ENCODE measurements at places on chromosomes 3 and 15.

- no peak for DNase-seq
Observed at GRCh38 chr15:61112231-61112630, 116.9 kb downstream of the RORA start.

GRCh38 chr15:34271493-34271892 lies 46.7 kb downstream of the EMC4 start:
- peak; percentile 64 for DNase-seq

GRCh38 chr3:107629566-107629965 lies 106.8 kb downstream of the BBX start:
- no peak for DNase-seq

- DNase-seq = peak; percentile 67
Observed at GRCh38 chr3:136787349-136787748, 31.6 kb upstream of the SLC35G2 start.

DNA sequence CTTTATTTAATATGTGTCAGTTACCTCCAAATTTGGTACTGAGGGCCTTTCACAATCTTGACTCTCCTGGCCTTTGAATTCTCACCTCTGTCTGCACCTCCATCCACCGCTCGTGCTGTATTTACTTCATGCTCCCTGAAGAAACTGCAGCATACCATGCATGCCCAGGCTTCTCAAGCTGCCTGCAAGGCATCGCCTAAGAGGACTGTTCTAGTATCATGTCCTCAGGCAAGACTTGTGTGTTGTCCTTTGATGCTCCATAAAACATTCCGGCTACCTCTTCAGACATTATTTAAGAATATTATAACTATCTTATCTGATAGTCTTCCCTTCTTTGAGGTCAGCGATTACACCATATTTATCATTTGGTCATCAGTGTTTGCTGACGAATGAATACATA lies 682.5 kb downstream of the NR2F2 start:
- DNase-seq = no peak

GRCh38 chr15:78955355-78955754 lies 10.5 kb upstream of the CTSH start:
- DNase-seq = no peak

DNA sequence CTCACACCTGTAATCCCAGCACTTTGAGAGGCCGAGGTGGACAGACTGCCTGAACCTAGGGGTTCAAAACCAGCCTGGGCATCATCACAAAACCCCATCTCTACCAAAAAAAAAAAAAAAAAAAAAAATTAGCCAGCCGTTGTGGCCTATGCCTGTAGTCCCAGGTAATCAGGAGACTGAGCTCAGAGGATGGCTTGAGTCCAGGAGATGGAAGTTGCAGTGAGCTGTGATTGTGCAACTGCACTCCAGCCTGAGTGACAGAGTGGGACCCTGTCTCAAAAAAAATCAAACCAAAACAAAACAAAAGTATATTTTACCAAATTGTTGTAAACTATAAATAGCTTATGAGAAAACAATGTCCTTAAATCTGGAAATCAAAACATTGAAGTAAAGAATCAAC lies 34.7 kb upstream of the UBP1 start:
- DNase-seq = no peak

GRCh38 chr15:42456971-42457370 lies 34.0 kb downstream of the ZNF106 start:
- DNase-seq = peak; percentile 8

DNA sequence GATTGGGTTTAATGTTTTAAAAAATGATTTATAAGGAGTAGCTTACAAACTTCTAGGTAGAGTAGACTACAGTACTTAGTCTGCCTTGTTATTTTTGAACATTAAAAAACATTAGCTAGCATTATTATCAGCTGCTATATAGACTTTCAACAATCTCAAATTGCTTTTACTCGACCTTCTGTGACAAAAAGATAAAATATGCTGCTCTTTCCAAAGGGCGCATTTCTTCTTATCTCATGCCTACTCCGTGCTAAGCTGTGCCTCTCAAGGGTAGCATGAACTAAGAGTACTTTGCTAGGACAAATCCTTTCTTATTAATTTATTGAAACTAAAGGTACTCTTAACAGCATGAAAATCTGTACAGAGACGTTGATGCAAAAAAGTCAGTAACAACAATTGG lies 71.3 kb downstream of the SPRED1 start:
- no peak for DNase-seq

- no peak for DNase-seq
Observed at GRCh38 chr3:58049143-58049785, 41.0 kb downstream of the FLNB start.

DNA sequence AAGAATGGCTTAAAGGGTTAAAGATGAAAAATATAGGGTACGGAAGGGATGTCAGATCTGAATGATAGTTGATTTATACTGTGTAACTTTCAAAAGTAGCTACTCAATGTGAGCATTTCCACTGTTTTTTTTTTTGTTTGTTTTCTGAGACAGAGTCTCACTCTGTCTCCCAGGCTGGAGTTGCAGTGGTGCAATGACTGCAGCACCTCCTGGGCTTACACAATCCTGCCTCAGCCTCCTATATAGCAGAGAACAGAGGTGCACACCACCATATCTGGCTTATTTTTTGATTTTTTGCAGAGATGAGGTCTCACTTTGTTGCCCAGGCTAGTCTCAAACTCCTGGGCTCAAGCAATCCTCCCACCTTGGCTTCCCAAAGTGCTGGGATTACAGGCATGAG lies 9.9 kb upstream of the PXK start:
- no peak for DNase-seq

DNA sequence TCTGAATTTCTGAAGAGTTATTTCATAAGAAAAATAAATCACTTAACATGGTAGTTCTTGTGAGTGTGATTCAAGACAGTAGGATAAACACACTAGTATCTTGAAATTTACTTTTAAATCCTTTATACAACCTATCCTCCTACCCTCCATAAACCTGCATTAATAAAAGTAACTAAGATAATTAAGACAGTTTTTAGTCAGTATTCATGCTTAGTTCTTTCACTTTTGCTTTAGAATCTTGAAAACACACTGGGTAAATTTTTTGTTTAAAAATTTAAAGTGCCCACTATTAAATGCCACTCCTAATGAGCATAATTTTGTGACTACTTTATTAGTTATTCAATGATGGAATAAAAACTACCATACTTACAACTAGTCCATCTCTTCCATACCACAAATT lies 28.8 kb downstream of the GOLIM4 start:
- no peak for DNase-seq

DNA sequence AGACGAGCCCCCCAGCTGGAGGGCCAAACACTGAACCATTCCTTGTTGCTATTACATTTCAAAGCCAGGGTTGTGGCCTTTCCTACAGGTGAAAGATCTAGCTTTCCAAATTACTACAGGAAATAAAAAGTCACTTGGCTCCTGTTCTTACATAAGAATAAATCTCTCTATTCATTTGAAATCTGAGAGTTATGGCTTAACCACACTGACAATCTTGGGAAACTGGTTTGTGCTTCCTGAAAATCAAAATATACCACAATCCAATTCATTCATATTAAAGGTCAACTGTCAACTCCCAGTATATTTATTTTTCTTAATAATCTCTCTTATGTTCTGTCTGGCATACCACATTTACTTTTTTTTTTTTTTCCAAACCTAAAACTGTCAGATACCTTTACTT lies 103.7 kb upstream of the LMOD3 start:
- no peak for DNase-seq

- DNase-seq = no peak
Observed at GRCh38 chr15:101396484-101397261, 92.8 kb downstream of the PCSK6 start.

DNA sequence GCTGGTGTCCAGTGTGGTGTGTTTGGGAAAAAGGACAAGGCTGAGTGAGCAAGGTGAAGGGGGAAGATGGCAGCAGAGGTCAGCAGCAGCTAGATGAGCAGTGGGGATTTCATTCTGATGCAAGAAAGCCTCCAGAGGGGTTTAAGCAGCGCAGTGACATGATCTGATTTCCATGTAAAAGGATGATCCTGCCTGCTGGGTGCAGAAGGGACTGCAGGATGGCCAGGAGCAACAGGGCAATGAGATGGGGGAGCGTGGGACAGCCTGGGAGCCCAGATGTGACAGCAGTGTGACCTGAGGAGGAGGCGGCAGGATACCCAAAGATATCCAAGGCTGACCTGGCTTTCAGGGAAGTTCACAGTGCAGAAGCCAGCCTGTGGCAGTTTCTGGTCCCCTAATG lies 6.1 kb downstream of the WNT7A start:
- DNase-seq = no peak

DNA sequence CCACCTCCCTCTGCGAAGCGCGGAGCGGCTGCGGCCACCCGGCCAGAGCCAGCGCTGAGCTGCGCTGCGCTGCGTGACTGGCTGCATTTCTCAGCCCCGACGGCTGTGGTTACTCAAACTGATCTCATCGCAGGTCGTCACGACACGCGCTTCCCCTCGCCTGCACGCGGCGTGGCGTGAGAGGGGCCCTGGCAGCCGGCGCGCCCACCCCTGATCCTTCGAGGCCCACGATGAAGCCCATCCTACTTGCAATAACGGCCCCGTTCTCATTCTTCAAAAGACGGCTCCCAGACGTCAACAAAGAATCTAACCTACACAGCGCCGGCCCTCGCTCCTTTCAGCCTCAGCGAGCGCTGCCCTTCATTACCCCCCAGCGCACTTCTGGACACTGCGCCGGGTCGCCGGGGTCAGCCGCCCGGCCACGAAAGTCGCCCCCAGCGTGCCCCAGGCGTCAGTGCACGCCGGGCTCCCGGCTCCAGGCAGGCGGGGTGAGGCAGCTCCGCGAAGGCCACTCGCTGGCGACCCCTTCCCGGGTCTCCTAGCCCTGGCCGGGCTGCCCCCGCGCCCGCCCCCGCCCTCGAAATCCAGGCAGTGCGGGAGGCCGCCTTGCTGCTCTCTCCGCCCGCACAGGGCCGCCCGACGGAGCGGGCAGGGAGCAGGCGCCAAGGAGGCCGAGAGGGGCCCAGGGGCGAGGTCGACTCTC lies 9.9 kb upstream of the LEKR1 start:
- no peak for DNase-seq

DNA sequence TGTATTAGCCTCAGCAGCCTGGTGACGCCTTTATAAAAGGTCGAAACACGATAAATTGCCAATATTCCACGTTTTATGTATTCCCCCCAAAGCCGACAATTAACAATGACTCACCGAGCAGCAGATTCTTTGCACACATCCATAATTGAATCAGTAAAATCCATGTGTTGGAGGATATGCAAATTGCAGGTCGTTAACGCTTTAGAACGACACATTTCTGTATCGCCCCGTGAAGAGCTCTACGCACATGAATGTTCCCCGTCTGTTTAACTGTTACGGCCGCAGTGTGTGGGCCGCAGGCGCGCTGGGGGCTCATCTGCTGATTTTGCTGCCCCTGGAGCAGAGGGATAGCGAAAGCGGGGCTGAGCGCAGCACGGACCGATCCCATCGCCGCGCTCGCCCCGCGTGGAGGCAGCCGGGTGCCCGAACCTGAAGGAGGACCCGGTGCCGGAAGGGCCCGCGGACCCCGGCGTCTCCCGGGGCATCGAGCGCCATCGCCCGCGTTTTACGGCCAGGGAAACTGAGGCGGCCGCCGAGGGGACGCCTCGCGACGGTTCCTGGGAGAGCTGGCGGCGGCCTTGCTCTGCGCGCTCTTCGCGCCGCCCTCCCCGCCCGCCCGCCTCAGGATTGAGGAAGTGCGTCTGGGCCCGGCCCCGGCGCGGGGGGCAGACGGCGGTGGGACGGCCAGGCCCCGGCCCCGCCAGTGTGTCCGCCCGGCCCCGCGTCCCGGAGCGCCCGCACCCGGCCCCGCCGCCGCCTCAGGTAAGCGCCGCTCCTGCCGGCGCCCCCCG lies at the start of gene LRRK1:
Gene LRRK1 (plus strand): TSS at position 668 of the 791 bp plus-strand sequence. CDS start 5,276 bp downstream, outside the sequence.
- DNase-seq = no peak

DNA sequence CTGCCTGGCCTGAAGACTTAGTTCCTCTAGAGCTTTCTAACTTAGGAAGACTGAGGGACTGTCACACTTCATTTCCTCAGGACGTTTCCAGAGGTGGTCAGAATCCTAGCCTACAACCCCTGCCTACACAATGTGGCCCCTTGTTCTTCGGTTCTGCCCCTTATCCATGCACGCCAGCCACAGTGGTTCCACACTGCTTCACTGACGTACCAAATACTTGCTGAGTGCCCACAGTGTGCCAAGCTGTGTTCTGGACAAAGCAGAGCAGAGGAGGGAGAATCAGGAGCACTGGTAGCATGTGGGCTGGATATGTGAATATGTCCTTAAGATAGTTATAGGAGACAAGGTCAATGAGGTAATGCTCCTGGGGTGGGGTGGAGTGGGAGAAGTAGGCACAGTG lies 70.5 kb upstream of the SAMMSON start:
- no peak for DNase-seq

DNA sequence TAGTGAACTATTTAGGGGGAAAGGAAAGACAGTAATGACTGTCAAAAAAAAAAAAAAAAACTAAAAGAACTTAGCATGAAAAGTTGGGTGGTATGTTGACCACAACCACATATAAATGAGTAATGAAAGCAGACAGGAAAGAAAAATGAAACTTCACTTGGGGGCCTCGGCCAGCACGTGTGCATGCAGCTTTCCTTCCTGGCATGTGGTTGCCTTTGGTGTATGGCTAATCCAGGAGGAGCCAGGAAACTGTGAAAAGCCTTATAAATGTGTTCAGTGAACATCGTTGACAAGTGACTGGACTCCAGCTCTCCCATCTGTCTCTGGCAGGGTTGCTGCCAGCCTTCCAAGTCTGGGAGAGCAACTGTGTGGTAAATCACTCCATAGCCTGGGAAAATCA lies 195.1 kb downstream of the DTWD1 start:
- DNase-seq = no peak

DNA sequence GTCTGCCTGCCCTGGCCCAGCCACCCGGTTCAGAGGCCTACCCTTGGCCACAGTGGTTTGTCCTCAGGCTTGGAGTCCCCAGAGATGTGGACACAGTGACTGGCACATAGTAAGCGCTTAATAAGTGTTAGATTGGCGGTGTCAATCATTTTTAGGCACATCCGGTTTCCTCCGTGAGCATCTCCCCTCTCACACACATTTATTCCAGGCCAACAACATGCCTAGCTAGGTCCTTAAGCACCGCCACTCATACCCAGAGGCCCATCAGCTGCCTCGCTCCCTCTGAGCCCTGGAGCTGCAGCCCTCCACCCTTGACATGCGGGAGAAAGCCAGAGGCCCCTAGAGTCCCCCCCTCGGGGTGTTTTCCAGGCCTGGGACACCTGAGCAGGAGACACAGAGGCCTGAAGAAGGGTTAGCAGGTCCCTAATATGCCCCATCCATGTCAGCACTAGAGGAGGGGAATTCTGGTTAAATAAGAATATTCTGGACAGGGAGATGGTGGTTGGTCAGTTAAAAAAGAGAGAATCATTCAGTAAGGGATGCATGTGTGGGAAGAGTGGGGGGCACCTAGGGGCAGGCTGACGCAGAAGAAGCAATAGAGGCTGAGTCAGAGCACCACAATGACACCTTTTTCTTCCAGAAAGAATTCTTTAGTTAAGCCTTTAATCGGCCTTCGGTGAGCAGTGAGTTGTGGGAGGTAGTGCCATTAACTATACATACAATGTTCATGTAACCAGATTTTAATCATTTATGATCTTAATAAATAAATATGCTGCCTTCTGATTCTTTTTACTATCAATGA lies 22.3 kb downstream of the NR2F2 start:
- DNase-seq = no peak

Measured in brain pericyte (primary cell).